ENCODE measurements at places on chromosomes 1 and 21. TPM values are rescaled to one million over a fixed set of nuclear protein-coding genes. Genes with fewer than 3 reads are reported as not detected.

- DNase-seq = no peak
These were observed 52.7 kb downstream of the MIGA1 start for GRCh38 chr1:77831976-77832711.

Gene CHI3L2
- total RNA-seq = 1.9 TPM

Gene TNFRSF4
- 15.5 TPM for total RNA-seq

DNA sequence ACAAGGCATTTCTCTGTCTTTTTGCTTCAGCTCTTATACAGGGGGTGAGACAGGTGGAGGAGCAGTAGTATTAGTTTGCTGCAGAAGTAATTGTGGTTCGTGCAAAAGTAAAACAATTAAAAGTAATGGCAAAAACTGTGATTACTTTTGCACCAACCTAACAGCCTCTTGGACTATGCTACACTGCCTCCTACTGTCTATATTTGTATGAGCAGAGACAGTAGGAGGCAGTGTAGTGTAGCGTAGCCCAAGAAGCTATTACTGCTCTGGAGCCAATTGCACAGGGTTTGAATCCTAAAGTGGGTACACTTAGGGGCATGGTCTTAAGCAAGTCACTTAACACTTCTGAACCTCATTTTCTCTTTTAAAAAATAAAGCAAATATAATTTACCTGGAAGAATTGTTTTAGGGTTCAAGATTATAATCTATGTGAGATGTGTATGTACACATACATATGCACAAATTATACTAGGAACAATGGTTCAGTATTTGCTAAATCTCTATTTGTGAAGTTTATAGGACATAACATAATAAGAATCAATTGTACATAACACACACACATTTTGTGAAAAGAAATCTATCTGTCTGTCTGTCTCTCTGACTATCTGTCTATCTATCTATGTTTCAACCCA, 103.8 kb downstream of the BRINP3 start:
- no peak for DNase-seq

DNA sequence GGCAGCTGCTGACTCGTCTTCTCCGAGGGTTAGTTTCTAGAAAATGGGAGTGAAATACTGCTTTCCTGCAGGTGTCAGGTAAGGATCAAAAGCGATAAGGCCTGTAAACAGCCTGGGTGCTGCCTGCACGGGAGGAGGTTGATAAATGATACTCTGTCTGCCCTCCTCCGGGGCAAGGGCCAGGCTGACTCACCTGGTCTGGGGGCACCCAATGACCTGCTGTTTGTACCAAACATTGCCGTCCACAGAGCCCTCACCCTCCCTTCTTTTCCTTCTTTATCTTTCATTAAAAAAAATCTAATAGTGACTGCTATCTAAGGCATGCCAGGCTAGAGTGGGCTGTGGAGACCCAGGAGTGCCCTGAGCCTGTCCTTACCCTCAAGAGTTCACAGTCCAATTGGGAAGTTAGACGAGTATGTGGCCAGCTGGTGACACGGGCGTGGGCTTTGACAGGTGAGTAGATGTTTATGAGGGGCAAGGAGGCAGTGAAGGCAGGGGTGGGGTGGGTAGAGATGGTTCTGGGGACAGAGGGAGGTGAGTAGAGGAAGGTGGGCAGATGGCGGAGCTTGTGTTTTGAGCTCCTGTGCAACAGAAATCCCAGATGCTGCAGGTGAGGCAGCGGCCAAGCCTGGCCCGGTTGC, 16.2 kb downstream of the EDN2 start:
- DNase-seq = no peak

DNA sequence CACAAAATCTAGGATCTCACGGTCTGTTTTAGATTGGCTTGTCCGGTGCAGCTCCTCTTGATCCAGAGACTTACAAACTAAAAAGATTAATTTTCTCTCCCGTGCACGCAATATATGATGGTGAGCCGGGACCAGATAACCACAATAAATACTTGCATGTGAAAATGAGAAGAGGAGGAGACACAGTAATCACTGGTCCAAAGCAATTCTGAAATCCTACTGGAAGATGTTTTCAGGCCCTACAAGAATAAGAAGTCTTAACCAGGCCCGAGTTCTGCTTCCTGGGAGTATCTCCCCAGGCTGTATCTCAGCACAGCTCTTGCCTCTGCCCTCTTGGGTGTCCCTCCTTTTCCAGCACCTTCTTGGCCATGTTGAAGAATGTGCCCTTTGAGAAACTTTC, 1.0 kb upstream of the WDR4 start:
- no peak for DNase-seq

All from CD4-positive, alpha-beta memory T cell (primary cell).